ENCODE measurements at places on chromosomes 1 and 21.

GRCh38 chr1:184163674-184164465, 112.3 kb downstream of the TSEN15 start:
- no peak overlapping the region for H3K4me3 ChIP-seq
- H3K27ac ChIP-seq: no peak overlapping the region
- no peaks in the 10 kb centered on the region for H3K27me3 ChIP-seq
- DNase-seq: peak; percentile 79

GRCh38 chr1:246708166-246708565, 16.0 kb upstream of the SCCPDH start:
- no peak overlapping the region for H3K27ac ChIP-seq
- DNase-seq: no peak
- no peaks in the 10 kb centered on the region for H3K27me3 ChIP-seq
- H3K4me1 ChIP-seq: no peaks in the 10 kb centered on the region
- no peaks in the 10 kb centered on the region for H3K36me3 ChIP-seq

DNA sequence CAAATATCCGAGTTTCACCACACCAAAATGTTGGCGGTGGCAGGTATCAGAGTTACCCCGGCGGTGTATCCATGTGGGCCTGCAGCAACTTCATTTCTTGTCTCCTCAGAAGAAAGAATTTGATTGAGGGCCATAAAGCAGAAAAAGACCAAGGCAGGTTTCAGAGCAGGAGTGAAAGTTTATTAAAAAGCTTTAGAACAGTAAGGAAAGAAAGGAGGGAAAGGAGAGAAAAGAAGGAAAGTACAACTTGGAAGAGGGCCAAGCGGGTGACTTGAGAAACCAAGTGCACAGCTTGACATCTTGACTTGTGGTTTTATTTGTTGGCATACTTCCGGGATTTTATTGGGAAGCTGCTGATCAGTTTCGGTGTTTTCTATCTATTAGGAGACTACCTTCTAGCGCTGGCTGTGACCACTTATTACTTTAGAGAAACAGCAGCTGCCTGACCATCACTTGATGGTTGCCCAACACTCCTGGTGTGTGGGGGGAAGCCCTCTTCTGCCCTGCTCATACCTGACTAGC, 75.5 kb upstream of the RAB3GAP2 start:
- no peak for DNase-seq
- H3K4me3 ChIP-seq: no peak overlapping the region
- no peaks in the 10 kb centered on the region for H3K36me3 ChIP-seq
- no peaks in the 10 kb centered on the region for H3K4me1 ChIP-seq
- no peaks in the 10 kb centered on the region for H3K27me3 ChIP-seq

DNA sequence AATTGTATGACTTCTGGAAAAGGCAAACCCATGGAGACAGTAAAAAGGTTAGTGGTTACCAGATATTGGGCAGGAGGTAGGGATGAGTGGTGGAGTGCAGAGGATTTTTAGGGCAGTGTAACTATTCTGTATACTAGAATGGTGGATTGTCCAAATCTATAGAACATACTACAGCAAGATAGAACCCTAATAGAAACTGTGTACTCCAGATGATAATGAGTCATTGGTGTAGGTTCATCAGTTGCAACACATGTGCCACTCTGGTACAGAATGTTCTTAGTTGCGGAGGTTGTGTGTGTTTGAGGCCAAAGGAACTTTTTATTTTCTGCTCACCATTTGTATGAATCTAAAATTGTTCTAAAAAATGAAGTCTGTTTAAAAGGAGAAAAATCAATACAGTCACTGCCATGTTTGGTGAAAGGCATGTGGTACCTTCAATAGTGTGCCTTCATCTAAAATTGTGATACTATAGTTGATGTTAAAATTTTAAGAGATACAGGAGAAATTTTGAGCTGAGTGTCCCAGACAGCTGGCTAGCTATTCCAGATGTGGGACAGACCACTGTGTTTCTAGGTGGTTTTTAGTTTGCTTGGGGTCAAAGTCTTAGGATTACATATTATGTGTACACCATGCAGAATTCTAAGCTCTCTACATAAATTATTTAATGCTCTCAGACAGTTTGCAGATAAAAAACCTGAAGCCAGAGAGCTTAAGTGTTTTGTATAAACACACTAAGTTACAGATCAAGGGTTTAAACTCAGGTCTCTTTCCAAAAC, 150.5 kb downstream of the RPS6KC1 start:
- no peaks in the 10 kb centered on the region for H3K4me1 ChIP-seq
- H3K27me3 ChIP-seq: no peaks in the 10 kb centered on the region
- no peaks in the 10 kb centered on the region for H3K36me3 ChIP-seq
- H3K4me3 ChIP-seq: no peak overlapping the region
- H3K27ac ChIP-seq: no peak overlapping the region
- DNase-seq: no peak

DNA sequence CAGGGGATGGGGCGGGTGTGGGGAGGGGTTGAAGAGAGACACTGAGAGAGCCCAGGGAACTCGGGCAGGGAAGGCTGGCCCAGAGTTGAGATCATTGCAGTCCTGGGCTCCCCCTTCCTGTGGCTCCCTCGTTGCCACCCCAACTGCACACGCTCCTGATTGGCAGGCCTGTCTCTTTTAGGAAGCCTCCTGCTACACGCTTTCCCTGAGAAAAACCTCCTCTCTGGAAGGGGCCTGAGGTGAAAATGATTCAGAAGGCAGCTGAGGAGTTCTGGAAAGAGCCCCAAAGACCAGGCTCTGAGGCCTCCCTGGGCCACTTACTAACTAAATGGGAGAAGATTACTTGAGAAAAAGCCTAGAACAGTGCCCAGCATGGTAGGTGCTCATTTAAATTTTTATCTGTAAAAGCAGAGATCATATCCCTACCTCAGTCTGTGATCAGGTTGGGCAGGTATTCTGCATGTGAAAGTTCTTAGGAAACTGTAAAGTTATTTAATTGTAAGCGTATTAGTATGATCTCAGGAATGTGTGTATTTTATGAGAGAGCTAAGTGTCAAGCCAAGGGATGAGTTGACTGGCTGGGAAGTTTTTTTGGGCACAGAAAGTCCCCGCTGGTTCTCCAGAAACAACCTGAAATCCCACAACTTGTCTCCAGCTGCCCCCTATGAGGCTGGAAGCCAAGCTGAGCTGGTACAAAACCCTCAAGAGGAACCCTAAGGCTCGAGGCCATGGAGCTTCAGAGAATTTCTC, 65.2 kb upstream of the EPS8L3 start:
- no peak overlapping the region for H3K27ac ChIP-seq
- peaks cover 8% of the 10 kb centered on the region for H3K4me1 ChIP-seq
- H3K27me3 ChIP-seq: no peaks in the 10 kb centered on the region
- no peaks in the 10 kb centered on the region for H3K36me3 ChIP-seq
- H3K4me3 ChIP-seq: no peak overlapping the region

DNA sequence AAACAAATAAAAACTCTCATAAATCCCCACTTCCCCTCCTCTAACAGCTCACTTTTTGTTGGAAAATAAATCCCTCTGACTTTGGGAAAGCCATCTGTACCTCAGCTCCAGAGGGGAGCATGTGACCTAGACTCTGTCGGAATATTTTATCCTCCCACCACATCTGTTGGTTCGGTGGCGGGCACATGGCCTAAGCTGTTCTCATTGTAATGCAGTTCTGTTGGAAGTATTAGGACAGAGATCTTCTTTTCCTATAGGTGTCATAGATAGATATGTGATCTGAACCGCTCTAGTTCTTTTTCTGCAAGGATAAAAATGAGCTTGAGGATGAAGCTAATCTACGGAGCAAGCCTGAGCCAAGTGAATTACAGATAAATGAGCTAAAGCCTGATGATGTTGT, 50.5 kb upstream of the EPS8L3 start:
- H3K27ac ChIP-seq: no peak overlapping the region
- no peak overlapping the region for H3K4me3 ChIP-seq
- no peaks in the 10 kb centered on the region for H3K27me3 ChIP-seq
- no peak for DNase-seq
- H3K36me3 ChIP-seq: no peaks in the 10 kb centered on the region

- no peaks in the 10 kb centered on the region for H3K36me3 ChIP-seq
- H3K27ac ChIP-seq: no peak overlapping the region
- no peaks in the 10 kb centered on the region for H3K27me3 ChIP-seq
- H3K4me1 ChIP-seq: no peaks in the 10 kb centered on the region
- H3K4me3 ChIP-seq: no peak overlapping the region
Observed at GRCh38 chr1:245087723-245088122, 67.1 kb upstream of the KIF26B start.

DNA sequence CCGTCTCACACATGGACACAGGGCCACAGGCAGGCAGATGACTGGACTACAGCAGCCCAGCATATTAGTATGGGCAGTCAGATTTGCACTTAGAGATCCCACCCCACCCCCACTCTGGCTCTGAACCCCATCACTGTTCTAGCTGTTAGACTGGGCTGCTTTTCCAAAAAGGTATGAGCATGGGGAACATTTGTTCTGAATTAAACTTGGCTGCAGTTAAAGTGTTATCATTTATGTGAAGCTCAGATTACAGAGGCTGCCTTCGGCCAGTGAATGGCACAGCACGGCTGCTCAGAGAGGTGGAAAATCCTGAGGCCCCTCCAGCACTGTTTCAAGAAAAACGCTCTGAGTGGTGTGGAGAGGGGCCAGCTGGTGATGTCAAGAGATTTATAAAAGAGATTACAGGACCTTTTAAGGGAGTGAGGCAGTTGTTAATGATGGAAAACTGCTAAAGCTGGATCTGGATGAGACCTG, 6.9 kb upstream of the NOS1AP start:
- H3K36me3 ChIP-seq: no peaks in the 10 kb centered on the region
- DNase-seq: no peak
- no peaks in the 10 kb centered on the region for H3K27me3 ChIP-seq
- H3K4me1 ChIP-seq: no peaks in the 10 kb centered on the region
- H3K27ac ChIP-seq: no peak overlapping the region
- H3K4me3 ChIP-seq: no peak overlapping the region

- no peak for DNase-seq
- H3K36me3 ChIP-seq: no peaks in the 10 kb centered on the region
- H3K4me3 ChIP-seq: no peak overlapping the region
- H3K27ac ChIP-seq: no peak overlapping the region
- H3K4me1 ChIP-seq: no peaks in the 10 kb centered on the region
- H3K27me3 ChIP-seq: no peaks in the 10 kb centered on the region
Observed at GRCh38 chr1:87888446-87888845, 559.8 kb downstream of the LMO4 start.

- no peaks in the 10 kb centered on the region for H3K4me1 ChIP-seq
- DNase-seq: no peak
- no peak overlapping the region for H3K4me3 ChIP-seq
- H3K27me3 ChIP-seq: no peaks in the 10 kb centered on the region
Observed at GRCh38 chr1:209567698-209568175, 15.8 kb upstream of the CAMK1G start.

DNA sequence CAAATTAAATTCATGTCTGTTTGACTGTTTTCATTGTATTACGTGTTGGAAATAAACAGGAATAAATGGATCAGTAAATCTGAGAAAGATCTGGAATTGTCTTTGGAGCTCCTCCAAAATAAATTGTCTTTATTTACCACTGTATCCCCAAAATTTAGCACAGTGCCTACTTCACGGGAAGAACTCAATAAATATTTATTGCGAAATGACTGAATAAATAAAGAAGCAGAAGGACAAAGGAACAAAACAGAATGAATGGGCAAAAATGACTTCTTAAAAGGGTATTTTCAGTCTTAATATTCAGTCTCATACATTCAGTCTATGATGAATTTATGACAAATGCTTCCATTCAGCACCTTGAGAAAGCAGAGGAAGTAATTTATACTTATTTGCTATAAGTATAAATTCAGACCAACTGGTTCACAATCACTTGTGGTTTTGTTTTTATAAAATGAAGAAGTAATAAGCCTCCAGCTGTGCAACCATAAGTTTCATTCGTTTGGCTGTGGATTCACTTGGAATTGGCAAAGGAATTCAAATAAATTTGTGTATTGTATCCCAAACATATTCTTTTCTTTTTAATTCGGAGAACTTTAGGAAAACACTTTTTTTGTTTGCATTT, 19.2 kb upstream of the PRKAA2 start:
- H3K4me1 ChIP-seq: no peaks in the 10 kb centered on the region
- H3K36me3 ChIP-seq: no peaks in the 10 kb centered on the region
- H3K27me3 ChIP-seq: no peaks in the 10 kb centered on the region
- no peak overlapping the region for H3K27ac ChIP-seq

GRCh38 chr1:89276690-89277089, 4.0 kb upstream of the GBP5 start:
- H3K4me3 ChIP-seq: no peak overlapping the region
- DNase-seq: peak; percentile 15
- H3K27ac ChIP-seq: no peak overlapping the region
- no peaks in the 10 kb centered on the region for H3K4me1 ChIP-seq
- H3K27me3 ChIP-seq: no peaks in the 10 kb centered on the region

- H3K4me3 ChIP-seq: no peak overlapping the region
- no peaks in the 10 kb centered on the region for H3K27me3 ChIP-seq
- H3K36me3 ChIP-seq: no peaks in the 10 kb centered on the region
- H3K4me1 ChIP-seq: no peaks in the 10 kb centered on the region
- DNase-seq: no peak
Observed at GRCh38 chr1:188423073-188423472, 1594.3 kb downstream of the PLA2G4A start.

DNA sequence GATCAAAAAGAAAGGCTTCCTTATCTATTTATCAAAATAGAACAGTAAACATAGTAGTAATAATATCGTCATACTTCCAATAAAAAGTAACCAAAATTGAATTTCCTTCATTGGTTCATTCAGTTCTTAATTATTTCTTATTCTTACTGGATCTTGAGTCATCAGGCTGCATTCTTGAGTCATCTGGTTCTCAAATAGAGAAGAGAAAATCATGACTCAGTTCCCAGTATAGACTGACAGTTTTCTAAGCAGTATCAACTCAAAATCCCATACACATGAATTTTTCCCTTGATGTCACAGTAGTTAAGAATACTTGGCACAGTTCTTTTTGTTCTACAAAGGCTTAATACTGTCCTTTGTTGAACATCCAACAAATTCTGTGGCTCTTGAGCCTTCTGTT, 626.9 kb upstream of the ADGRL4 start:
- no peak overlapping the region for H3K27ac ChIP-seq
- no peaks in the 10 kb centered on the region for H3K36me3 ChIP-seq
- no peak overlapping the region for H3K4me3 ChIP-seq

DNA sequence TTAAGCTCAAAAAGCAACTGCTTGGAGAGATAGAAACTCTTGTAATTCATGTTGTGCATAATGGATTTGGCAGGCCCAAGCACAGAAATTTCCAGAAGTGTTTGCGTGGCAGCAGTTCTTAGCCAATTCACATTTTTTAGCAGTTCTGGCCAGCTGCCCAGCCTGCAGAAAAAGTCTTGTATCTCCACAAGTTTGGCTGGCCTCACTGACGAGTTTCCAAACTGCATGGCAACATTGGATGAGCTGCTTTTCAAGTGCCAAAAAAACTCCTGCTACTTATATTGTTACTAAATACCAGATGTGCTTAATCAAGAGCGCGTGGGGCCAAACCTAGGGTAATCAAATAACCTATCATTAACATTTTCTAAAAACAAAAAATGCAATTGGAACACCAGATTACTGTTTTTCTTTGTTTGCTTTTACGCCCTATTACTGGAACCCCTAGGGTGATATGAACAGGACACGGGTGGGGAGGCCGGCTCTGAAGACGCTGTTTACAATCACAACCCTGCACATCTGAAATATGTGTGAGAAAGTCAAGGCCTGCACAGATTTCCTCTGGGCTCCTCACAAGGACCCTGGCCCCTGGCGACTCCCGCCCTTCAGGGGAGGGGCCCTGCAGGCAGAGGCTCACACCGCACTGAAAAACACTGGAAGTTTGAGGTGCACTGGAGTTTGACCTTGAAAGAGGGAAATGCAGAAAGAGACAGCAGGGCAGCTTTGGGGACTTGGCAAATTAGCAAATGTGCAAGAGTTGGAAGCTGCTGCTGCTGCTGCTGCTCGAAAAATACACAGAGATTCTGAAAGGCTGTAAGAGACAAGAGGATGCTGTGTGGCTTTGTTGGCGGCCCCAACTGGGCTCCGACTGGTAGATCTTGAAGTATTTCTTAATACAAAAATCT, 55.2 kb upstream of the TARBP1 start:
- no peaks in the 10 kb centered on the region for H3K36me3 ChIP-seq
- no peak for DNase-seq
- no peaks in the 10 kb centered on the region for H3K4me1 ChIP-seq
- H3K27me3 ChIP-seq: no peaks in the 10 kb centered on the region
- no peak overlapping the region for H3K4me3 ChIP-seq
